ENCODE measurements at places on chromosomes 1 and 21.

GRCh38 chr21:32372755-32373154 lies 20.1 kb downstream of the URB1 start:
- no peak for DNase-seq

GRCh38 chr1:230327892-230328284 lies 98.2 kb downstream of the PGBD5 start:
- no peak for DNase-seq

DNA sequence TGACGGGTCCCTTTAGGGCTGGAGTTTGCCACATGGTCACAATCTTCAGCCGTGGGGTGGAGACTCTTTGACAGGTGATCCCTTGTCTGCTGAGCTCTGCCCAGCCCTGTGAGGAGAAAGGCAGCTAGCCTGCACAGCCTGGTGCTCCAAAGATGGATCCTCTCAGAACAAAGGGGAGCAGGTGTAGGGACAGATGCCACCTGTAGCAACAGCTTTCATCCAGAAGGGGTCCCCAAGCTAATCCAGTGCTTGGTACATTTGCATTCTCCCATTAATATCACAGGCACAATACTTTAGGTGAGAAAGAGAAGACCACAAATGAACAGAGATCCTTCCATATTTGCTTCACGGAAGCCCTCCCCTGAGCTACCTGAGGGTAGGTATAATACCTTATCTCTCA lies 93.2 kb downstream of the CCDC185 start:
- no peak for DNase-seq

DNA sequence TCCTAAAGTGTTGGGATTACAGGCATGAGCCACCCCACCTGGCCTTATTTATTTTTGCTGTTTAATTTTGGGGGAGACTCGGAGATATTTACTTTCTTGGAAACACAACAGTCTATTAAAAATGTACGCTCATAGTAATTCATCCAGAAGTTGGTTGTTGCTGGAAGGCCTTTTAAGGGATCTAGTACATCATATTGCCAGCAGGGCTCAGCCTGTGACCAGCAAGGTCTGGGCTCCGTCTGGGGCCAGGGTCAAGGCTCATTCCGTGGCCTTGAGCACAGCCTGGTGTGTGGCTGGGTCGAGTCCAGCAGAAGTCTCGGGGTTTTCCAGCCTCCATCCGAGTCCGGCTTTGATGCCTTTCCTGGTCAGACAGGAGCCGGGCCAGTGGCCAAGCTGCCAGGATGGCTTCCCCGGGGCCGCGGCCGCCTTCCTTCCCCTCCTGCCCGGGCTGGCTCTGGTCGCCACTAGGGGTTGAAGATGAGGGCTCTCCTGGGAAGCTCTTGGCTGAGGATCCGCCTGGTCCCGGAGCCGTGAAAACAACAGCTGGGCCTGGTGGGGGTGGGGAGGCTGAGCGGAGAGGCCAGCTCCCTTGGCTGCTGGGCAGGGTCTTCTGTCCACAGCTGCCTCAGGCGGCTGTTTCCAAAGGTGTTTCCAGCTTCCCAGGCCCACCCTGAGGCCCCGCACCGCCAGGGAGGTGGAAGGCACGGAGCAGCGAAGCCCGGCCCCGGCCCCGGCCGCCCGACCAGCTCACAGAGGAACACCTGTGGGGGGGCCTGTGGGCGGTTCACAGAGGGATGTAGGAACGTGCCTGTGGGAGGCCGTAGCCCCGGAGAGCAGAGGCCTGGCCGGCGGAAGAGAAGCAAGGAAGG lies 5.1 kb upstream of the VWA1 start:
- DNase-seq, result no peak

DNA sequence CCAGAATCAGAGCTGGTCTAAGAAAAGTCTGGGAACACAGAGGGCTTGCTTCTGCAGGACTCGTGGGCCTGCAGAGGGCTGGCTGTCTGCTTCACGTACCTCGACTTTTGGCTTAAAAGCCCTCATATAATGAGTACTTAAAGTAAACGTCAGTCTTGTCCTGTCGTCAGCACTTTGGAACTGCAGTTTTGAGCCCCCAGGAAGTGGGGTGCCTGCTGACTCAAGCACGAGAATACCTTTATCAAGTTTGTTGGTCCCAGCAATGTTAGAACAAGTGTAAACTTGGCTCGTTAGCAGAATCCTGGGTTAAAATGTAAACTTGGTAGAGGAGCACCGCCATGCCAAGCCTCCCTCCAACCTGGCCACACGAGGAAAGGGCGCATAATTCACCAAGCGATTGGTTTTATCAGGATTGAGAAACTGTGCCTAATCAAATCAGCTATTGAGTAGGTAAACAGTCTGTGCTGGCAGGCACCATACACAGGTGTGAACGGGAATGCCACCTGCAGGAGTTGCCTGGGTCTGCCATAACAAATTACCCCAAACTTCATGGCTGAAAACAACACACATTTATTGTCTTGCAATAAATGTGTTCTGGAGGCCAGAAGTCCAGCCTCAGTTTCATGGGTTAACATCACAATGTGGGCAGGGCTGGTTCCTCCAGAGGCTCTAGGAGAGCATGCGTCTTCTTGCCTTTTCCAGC lies 45.0 kb upstream of the FHAD1 start:
- DNase-seq, result no peak

DNA sequence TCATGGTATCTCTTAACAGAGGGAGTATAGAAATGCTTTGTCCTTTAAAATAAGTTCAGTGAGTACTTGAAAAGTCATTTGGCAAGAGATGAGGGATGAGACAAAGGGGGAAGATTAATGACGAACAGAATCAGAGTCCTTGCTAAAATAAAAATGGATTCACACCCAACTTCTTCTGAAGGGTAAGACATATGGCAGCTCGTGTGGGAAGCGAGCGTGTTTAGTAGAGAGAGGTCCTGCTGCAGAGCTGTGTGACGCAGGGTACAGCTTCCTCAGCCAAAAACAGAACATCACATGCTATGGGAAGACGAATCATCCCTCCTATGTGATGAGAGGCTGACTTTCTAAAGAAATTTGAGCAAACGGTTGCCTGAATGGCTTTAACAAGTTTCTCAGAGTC lies 158.5 kb upstream of the LMO4 start:
- DNase-seq, result no peak

GRCh38 chr1:239976130-239976968 lies 115.3 kb upstream of the FMN2 start:
- peak; percentile 13 for DNase-seq

DNA sequence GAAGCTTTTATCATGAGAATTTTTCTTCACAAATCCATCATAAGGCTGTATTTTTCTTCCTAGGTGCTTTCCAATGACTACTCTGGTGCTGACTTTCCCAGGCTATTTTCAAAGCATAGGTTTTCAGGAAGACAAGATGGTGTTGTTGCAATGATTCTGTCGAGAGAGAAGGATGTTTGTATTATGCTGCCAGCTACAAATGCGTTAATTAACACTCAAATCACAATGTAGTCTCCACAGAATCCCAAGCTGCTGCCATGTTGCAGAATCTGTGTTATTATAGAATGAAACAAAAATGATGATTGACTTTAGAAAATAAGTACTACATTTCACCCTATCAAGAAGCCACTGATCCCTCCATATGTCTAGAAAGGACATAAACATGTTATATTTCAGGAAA lies 179.5 kb upstream of the MAP1LC3C start:
- DNase-seq, result no peak

GRCh38 chr1:95069710-95070093 lies 3.0 kb downstream of the ALG14 start:
- DNase-seq, result no peak

- no peak for DNase-seq
These were observed 26.6 kb downstream of the FAM89A start for GRCh38 chr1:231013391-231014015.

DNA sequence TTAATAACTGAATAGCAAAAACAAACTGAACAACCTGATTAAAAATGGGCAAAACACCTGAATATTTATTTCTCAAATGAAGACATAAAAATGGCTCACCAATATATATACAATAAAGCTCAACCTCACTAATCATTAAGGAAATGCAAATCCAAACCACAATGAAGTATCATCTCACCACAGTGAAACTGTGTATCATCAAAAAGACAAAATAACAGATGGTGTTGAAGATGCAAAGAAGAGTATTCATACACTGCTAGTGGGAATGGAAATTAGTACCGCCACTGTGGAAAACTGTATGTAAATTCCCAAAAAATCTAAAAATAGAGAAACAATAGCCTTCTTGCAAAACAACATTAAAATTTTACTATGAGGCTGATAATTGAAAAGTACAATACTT lies 1660.1 kb upstream of the B3GALT2 start:
- no peak for DNase-seq

GRCh38 chr1:183694755-183695154 lies 41.6 kb upstream of the APOBEC4 start:
- no peak for DNase-seq

DNA sequence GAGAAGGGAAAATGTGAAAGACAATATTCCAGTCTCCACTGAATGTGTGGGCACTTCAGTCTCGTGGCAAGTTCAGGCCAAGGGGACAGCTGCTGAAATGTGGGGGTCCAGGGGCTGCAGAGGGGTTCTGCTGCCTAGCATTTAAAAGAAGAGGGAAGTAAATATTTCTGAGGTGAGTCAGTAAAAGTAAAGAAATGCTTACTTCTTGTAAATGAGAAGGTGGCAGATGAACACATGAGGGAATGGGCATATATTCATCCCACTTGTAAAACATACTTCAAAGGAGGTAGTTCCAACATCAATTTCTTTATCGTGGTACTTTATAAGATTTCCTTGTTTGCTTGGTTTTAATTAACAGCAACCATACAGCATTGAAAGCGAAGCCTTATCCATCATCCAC lies 63.1 kb upstream of the HIVEP3 start:
- DNase-seq, result no peak

DNA sequence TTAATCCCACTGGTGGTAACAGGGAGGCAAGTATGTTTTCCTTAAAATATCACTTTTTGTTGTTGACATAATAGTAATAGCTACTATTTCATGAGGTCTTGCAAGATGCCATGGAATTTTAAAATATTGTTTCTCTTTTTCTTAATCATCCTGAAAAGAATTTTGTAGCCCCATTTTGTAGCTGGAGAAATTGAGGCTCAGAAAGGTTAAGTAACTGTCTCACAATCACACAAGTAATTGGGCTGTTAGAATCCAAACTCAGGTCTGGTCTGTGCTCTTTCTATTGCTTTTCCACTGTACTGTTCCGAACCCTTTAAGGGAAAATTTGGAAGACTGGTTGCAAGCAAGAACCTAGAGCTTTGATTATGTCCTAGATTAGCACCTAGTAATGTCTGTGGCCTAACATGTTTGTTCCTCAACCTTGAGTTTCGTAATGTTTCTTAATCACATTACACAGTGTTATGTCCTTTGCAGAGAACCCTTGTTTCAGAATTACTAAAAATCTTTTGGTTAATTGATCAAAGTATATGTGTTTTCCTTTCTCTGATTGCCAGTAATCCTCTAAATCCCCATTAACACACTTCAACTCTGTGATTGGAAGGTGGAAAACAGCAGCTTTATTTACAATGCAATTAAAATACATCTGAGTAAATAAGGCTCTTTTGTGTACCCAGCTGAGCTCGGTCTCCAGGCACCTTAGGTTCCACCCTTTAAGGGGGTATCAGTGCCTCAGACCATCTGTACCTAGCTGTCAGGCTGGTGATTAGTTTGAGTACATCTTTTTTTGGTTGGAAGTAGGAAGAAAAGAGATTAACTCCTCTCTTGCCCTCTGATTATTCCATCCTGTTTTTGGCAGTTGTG lies 10.4 kb downstream of the LRRC42 start:
- DNase-seq, result no peak

DNA sequence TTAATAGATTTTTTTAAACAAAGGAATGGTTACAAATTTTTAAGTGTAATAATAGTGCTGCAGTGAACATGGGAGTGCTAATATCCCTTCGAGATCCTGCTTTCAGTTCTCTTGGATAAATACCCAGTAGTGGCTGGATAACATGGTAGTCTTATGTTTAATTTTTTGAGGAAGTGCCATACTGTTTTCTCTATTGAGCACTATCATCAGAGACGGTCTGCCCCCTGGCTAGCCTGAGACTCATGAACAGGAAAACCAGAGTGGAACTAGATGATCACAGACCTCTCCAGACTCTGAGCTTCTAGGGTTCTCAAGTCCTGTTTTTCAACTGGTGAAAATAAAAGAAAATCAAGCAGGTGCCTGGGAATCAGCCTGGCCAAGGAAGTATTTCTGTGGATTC lies 97.3 kb upstream of the MARK1 start:
- no peak for DNase-seq

DNA sequence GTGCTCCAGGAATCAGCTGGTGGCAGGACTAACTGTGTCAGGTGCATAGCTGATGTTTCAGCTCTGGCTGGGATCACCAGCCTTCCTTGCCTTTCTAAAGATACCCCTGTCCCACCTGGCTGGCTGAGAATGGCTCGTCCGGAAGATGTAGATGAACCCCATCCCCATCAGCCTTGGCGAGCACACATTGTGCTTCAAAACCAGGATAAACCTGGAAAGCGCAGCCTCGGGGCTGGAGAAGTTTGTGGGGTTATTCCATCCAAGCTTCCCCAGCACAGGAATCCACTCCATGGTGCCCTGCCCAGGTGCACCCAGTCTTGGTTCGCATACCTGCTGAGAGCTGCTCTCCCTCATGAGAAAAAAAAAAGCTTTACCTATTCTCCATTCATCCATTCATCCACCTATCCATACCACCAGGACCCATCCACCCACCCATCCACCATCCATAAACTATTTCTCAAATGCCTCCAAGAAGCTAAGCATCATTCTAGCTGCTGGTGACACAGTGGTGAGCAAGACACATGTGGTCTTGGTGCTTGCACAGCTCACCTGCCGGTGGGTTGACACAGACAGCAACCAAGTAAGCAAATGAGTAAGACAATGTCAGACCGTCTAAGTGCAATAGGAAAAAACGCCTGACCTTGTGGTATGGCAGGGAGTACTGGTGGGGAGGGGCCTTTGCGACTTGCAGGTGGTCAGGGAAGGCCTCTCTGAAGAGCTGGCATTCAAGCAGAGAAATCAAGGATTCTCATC lies 94.0 kb downstream of the DMRTB1 start:
- no peak for DNase-seq

DNA sequence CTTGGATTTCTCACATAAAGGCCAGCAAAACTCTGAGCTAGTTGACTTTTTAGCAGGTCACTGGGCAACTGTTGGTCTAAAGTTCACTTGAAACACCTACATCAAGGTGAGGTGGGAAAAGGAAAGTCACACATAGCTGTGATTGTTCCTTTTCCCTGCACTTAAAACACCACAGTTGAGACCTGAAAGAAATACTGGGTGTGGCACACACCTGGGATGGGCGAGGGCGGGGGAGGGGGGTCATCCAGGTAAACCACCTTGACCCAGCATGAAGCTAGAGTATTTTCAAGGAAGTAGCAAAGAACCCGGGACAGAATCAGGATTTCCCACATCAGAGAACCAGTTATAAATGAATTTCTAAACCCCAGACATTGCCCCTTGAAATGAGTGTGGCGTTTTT lies 26.4 kb downstream of the ZNF697 start:
- no peak for DNase-seq

Measured in stimulated activated CD8-positive, alpha-beta memory T cell treated with anti-CD3 and anti-CD28 coated beads, Interleukin-4, amount 100 ng/mL, for 1 hour (primary cell).